NCI-H748 treated with DMSO at 0.1 percent for 48 hours (cell line): ENCODE measurements at places on chromosomes 1 and 21.
A peak's percentile ranks its signal among the peaks of the same experiment; 100 is the strongest.

DNA sequence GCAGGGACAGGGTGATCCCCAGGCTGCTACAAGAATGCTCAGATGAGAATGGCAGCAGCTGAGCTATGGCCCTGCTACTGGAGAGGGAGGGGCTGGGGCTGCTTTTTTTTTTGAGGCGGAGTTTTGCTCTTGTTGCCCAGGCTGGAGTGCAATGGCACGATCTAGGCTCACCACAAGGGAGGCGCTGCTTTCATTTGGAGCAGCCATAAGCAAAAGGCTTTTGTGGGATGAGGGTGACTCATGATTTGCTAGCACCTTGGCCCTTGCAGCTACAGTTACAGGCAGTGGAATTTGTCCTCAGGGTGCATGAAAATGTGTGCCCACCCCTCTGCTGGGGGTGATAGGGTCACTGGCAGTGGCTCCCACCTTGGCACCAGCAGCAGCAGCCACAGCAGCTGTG is 32.4 kb upstream of the CYP4A22 start:
- no peak for DNase-seq

- no peak for DNase-seq
These were observed 38.3 kb upstream of the CD46 start for GRCh38 chr1:207713529-207713928.

- no peak for DNase-seq
These were observed 74.6 kb downstream of the CTH start for GRCh38 chr1:70485624-70486023.

- DNase-seq: no peak
These were observed 101.5 kb upstream of the ARHGEF16 start for GRCh38 chr1:3352952-3353331.

- no peak for DNase-seq
These were observed 14.1 kb downstream of the SLC19A1 start for GRCh38 chr21:45528028-45528705.

DNA sequence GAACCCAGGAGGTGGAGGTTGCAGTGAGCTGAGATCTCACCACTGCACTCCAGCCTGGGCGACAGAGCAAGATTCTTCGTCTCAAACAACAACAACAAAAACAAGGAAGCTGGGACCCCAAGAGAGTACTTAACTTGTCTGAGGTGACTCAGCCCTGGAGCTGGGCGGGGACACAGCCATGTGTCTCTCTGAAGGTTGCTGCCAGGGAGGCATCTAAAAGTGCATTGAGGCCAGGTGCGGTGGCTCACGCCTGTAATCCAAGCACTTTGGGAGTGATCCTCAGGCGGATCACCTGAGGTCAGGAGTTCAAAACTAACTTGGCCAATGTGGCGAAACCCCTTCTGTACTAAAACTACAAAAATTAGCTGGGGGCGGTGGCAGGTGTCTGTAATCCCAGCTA is 7.7 kb downstream of the IFI6 start:
- no peak for DNase-seq

DNA sequence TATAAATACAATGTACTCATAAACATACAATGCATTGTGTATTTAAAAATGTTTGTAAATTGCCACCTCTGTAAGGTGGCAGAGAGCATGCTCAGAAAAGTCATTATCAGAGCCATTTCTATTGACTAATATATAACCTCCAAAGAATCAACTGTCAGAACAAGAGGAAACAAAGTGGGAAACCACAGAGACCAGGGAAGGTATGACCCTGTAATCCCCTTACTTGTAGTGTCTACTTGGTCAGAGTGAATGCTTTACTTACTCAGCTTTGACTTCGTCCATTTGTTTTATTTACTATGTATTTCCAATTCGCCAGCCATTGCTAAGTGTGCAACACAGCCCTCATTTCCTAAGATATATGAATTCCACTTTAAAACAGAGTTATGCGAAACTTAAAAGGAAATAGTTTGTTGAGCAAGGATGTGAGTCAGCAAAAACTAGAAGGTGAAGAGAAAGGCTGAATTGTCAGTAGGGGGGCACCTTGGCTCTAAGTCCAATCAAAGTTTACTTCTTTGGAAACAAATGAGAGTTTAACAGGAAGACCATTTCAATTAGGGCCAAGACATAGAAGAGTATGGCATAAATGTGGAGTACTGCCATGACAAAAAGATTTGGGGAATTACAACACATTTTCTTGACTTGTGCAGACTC is 671.7 kb upstream of the PTBP2 start:
- DNase-seq: no peak

DNA sequence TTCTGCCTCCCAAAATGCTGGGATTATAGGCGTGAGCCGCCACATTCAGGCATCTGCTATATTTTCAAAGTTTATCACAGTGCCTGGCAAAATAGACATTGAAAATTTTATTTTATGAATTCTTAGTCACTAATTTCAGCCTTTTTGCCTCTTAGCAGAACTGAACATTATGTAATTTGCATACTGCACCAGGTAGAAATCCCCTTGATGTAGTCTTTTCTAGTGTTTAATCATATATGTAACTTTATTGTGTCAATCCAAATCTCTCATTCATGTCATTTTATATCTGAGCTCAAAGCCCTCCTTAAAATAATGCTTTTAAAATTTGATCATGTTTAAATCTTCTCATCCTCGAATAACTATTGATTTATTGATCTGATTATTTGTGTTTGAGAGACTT is 19.2 kb downstream of the WDTC1 start:
- DNase-seq: no peak

- no peak for DNase-seq
These were observed 27.8 kb downstream of the SLC19A1 start for GRCh38 chr21:45514311-45515021.

DNA sequence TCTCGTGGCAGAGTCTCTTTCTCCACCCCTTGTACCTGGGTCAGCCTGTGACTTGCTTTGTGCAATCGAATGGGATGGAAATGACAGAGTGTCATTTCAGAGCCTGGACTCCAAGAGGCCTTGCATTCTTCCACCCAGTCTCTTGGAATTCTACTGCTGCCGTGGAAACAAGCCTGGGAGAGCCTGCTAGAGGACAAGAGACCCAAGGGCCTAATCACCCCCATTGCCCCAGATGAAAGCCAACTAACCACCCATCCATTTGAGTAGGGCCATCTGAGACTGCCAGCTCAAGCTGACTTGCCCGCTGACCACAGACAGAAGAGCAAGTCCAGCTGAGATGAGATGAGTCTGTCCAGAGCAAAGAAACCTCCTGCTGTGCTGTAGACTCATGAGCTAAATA is 201.6 kb downstream of the PTPRU start:
- no peak for DNase-seq

DNA sequence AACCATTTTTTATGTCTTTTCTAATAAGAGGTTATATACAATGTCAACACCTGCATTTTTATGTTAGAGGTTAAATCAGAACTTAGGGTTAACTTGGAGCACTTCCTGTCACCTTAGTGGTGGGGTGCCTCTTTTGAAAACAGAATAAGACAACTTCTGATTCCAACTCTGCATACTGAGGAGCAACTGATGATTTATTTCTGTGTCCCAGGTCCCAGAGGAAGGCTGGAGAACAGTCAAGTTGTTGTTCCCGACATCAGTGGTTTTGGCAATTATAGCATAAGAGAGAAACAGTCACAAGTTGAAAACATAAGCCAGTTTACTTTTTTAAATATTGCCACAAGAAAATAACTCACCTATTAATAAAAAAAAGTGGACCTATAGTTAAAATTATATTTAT is 871.0 kb upstream of the ADAMTS5 start:
- DNase-seq: no peak

DNA sequence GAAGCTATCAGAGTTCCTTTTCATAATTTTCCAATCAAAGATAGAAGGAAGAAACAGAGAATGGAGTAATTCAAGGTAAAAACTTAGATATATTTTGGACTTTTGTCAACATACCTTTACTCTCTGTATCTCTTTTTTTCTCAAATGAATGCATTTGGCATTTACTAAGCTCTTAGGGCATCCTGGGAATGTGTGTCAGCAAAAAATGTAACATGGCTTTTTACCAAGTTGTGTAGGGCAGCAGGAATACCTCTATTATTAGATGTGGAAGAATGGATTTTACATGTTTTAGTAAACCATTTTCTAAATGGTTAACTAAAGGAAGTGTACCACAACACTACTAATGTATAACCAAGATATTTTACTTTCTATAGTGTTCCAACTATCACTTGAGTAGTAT is 4.2 kb upstream of the COL11A1 start:
- no peak for DNase-seq

GRCh38 chr21:31290765-31291164 is 53.3 kb downstream of the TIAM1 start:
- no peak for DNase-seq

- DNase-seq: no peak
These were observed 105.4 kb downstream of the CD247 start for GRCh38 chr1:167412920-167413319.

DNA sequence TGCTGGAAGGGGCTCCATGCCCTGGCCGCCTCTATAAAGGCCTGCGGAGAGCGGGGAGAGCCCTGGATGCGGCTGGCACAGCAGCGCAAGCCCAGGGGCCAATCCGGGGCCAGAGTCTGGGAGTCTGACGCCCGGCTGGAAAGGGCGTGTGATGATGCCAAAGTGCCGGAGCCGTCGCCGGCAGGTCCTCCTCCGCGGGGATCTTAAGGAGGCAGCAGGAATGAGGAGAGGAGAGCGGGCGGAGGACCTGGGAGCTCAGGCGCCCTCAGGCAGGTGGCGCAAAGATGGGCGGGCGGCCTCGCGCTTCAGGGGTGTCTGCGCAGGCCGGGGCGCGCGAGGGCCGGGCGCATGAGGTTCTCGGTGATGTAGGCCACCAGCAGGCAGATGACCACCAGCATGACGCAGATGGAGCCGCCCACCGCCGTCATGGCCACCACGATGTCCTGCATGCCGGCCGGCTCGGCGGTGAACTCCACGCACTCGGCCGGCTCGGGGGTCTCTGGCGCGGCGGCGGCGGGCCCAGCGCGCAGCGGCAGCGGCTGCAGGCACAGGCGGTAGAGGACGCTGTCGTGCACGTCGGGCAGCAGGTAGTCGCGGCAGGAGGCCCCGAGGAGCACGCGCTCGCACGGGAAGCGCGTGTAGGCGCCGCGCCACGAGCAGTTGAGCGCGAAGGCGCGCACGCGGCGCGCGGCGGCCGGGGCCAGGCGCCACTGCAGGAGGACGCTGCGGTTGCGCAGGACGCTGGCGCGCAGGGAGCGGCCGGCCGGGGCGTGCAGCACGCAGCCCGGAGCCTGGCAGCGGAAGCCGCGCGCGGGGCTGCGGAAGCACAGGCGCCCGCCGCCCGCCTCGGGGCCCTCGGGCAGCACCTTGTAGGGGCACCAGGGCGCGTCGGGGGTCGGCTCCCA is 653 bp downstream of the FNDC10 start:
- DNase-seq: no peak

DNA sequence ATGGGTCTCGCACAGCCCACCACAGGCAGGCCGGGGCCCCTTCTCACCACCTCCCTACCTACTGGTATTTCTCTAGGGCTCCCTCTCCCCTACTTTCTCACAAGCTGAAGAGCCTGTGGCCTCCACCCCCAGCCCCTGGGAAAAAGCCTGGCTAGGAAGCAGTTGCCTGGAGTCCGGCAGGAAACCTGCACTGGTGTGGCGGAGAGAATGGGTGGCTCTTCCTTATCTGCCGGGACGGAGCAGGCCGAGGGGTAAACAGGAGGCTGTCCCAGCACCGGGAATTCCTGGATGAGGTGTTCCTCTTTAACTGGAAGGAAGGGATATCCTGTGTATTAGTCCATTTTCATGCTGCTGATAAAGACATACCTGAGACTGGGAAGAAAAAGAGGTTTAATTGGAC is 125.8 kb downstream of the TLR5 start:
- DNase-seq: no peak

GRCh38 chr1:86965012-86965826 is 50.8 kb downstream of the HS2ST1 start:
- peak; percentile 2 for DNase-seq

DNA sequence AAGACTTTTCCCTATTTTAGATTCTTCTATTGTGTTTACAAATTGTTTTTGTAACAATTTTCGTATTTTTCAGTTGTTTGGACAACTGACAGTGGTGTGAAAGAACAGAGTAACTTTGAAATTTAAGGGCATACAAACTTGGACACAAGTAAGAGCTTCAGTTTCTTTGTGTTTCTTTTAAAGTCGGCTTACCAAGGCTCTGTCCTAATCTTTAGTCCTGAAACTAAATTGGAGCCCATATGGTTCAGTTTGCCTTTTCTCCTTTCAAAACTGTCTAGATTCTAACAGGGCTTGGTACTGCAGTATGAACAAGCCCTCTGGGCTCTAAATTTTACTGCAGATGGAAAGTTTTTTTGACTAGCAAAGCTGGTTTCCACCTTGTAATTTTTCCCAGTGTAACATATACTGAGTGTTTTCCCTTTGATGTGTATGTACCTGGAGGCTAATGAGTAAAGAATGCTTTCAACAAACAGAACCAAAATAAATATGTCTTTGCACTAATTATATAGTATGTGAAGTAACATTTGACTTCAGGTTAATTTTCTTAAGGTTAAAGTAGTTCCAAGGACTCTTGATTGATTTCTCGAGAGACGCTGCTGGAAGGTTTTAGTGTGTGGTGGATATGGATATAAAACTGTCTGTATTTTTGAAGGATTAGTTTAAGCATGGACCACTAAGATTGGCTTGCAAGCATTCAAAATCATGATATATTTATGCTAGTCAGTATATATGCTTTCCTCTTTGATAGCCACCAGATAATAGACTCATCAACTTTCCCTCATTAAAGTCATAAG is 4.1 kb downstream of the SNX27 start:
- no peak for DNase-seq

DNA sequence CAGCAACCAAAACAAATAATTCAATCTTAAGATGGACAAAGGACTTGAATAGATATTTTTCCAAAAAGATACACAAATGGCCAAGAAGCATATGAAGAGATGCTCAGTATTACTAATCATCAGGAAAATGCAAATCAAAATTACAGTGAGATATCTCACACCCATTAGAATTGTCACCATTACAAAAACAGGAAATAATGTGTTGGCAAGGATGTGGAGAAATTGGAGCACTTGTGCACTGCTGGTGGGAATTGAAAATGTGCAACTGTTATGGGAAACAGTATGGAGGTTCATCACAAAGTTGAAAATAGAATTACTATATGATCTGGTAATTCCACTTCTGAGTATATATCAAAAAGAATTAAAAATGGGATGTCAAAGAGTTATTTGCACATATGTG is 83.2 kb downstream of the SH3GLB1 start:
- no peak for DNase-seq

DNA sequence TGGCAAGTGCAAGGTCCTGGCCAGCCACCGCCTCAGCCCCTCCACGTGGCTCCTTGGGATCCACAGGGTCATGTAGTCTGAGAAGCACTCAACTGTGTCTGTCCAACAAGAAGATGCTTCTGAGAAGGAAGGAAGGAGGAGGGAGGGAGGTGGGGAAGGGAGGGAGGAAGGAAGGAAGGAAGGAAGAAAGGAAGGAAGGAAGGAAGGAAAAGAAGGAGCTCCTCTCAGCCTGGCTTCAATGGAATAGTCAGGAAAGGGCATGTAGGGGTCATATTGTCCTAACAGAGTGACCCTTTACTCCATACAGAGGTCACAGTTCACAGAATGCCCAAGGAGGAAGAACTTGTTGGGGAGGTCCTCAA is 42.5 kb upstream of the TARDBP start:
- no peak for DNase-seq

DNA sequence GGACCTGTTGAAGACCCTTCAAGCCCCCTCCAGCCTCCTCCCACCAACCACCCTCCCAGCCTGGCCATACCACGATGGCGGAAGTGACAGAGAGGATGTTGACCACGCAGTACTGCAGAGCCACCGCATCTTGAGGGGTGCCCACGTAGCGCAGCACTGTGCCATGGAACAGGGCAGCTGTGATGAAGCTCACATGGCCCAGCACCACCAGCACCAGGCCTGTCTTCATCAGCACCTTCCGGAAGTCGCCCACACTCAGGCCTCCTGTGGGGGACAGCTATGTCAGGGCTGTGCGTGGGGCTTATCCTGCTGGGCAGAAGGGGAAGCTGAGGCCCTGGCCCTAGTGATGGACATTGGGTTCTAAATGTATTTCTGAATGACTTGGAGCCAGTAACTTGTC is 3.1 kb downstream of the TMEM54 start:
- DNase-seq: no peak
